Neural progenitor cell (in vitro differentiated cells): ENCODE measurements at places on chromosomes 5 and 9.

GRCh38 chr9:20513126-20513913, 109.0 kb downstream of the MLLT3 start:
- DNase-seq: no peak

GRCh38 chr9:120900824-120901223, 23.8 kb upstream of the PHF19 start:
- no peak for DNase-seq

DNA sequence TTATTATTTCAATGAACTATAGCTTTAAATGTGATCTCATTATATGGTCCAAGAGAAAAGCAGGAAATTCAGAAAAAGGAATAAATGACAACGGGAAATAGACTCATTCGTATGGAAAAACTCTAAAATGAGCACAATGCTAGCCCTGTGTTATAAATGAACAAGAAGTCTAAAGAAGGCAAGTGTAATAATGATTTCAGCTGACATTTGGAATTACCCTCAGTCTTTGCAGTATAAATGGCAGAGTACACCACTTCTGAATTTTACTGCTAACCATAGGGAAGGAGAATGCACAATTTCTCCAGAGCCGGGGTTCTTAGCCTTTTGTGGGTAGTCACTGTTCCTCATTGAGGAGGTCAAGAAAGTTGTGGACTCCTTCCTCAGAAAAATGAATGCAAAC, 93.1 kb downstream of the ANKRD55 start:
- no peak for DNase-seq

GRCh38 chr9:35909274-35909673, at the start of gene SPAAR:
Gene SPAAR (plus strand): TSS chr9:35909490. CDS start chr9:35910464, 974 bp downstream.
- no peak for DNase-seq

- DNase-seq: no peak
Observed at GRCh38 chr5:52204310-52204709, 583.4 kb upstream of the ITGA1 start.

DNA sequence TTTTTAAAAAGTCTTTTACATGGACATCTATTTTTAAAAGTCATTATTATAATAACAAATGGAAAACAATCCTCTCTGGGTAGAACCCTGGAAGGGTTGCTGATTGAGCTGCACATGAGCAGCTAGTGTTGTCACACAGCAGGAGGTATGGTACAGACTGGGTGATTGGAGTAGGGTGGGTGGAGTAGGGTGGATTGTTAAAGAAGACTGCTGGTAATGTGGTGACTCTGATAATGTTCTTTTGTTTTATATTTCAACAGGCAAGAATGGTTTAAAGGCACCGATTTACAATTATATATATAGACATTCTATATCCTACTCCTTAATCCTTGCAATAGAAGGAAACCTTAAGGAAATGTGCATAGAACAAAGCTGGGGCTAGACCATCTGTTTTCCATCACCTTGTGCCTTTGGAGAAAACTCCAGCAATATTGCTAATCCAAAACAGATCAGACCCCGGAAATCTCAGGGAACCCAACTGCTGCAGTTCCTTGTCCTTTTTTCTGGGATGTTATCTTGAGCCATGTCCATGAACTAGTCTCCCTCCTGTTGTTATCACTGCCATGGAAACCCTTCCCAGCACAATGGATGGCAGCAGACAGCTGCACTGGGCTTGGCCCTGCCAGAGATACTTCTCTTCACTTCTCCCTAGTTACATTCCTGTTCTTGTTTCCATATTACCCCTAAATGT, 129.7 kb downstream of the YIPF5 start:
- no peak for DNase-seq

DNA sequence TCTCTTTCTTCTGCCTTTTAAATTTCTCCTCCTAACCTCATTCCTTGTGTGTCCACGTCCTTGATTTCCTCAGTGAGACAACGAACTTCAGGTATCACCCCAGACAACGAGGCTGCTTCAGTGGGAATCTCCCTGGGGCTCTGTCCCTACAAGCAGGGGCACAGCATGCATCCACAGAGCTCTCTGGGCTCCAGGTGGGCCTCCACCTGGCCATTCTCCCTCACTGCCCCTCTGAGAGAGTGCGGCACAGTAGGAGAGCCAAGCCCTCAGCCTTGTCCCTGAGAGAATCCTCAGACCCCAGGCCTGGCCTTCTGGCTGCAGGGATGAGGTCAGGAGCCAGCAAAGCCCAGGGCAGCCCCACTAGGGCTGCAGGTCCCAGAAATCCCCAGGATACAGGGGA, 105.3 kb downstream of the LHFPL2 start:
- DNase-seq: no peak

DNA sequence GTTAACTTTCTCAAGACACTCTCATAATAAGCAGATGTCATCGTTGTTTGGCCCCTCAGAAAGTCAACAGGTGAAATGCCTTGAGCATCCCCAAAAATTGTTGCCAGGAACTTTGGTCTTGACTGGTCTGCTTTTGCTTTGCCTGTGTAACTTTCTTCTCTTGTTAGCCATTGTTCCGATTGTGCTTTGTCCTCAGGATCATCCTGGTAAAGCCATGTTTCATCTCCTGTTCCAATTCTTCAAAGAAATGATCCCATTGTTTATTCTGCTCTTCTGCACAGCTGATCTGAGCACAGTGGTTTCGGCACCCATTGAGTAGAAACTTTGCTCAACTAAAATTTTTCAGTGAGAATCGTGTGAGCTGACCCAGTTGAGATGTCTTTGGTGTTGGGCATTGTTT, 8.1 kb upstream of the ZBED3 start:
- no peak for DNase-seq

- DNase-seq: no peak
Observed at GRCh38 chr5:123438902-123439301, 15.7 kb upstream of the CEP120 start.

GRCh38 chr9:123832858-123833650, 96.9 kb downstream of the DENND1A start:
- no peak for DNase-seq

- no peak for DNase-seq
Observed at GRCh38 chr5:56143373-56143714, 89.8 kb downstream of the ANKRD55 start.

DNA sequence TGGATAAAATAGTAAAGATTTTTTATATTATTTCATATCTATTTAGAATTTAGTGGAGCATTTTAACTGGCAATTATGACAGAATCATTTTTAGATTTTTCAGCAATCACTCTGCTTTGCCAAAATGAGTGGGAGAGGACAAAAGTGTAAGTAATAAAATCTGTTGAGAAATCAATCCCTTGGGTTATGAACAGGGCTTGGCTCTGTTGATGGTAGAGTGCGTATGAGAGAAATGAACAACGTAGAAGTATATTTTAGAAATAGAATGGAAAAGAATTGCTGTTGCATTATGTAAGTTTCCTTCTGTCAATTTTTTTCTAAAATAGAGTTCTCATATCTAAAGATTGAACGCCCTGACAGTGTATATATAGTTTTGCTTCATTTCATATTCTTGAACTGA, 154.1 kb upstream of the PRDM9 start:
- no peak for DNase-seq

GRCh38 chr5:51345106-51345505, 38.1 kb upstream of the ISL1 start:
- no peak for DNase-seq

DNA sequence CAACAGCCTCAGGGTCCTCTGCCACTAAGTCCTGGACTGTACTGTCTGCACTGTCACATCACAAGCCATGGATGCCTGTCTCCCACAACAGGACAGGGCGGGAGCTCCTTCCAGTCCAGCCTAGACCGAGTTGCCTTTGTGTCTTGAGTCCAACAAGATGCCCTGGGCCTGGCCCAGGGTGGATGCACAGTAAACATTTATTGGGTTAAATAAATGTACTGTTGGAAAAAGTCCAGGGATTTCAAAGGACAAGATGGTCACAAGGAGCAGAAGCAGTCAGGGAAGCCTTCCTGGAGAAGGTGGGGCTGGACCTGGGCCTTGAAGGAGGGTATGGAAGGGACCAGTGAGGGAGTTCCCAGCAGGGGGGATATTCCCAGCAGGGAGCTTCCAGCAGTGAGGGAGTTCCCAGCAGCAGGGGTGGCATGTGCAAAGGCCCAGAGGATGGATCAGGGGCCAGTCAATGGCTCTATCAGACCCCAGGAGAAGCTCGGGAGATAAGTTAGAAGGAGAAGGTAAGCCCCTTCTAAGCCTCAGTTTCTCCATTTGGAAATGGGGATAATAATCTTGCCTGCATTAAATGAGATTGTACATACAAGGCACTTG, 72.7 kb upstream of the NEURL1B start:
- no peak for DNase-seq

DNA sequence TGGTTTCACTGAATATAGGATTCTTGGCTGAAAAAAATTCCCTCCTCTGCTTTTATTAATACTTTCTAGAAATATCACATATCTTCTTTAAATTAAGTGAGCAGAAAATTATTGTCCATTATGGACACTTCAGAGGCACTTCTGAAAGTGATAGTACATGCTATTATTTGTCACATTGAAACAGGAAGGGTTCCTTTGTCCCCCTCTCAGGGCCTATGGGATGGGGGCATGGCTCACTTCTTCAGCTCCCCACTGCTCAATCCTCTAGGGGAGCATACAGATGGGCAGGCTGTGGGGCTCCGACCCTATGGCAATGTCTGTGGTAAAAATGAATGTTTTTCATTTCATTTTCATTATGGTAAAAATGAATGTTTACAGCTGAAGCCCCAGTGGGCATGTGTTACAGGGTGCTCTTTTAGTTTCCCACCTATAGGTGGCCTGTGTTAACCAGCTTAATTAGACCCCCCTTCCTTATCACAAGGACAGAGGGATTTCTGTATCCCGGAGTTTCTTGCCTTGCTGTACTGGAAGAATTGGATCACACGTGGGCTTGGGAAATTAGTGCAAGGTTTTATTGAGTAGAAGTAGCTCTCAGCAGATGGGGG, 1225.2 kb downstream of the PTPRD start:
- DNase-seq: no peak

- no peak for DNase-seq
Observed at GRCh38 chr9:27468000-27468399, 56.1 kb upstream of the IFNK start.
